ENCODE measurements at places on chromosomes 16 and 17.

DNA sequence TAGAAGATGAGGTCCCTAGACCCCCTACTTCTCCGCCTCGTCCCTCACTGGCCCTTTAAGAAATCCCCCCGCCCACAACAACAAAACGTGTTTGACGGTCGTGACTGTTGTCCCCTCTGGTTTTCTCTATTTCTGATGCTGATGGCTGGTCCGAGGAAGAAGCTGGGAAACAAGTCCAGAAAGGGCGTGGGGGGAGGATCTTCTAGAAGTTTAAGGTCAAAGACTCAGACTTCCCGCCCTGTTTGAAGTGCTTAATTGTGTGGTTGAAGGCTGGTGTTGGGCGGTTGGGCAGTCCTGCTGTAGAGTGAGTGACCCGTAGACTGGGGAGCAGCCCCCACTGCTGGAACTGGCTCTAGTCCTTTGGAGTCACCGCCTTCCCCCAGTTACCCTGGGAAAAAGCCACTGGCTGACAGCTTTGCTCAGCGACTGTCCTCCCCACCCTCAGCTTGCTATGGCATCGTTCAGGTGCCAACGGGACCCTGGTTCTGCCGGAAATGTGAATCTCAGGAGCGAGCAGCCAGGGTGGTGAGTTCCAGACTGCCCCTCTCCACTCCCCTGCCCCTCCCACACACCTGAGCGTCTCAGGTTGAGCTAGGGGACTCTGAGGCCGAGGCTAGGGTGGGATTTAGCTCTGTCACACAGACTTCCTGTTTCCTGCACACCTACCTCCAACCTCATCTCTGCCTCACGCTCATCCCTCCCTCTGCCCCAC, 1.6 kb downstream of the MLLT6 start:
- no peak for DNase-seq

DNA sequence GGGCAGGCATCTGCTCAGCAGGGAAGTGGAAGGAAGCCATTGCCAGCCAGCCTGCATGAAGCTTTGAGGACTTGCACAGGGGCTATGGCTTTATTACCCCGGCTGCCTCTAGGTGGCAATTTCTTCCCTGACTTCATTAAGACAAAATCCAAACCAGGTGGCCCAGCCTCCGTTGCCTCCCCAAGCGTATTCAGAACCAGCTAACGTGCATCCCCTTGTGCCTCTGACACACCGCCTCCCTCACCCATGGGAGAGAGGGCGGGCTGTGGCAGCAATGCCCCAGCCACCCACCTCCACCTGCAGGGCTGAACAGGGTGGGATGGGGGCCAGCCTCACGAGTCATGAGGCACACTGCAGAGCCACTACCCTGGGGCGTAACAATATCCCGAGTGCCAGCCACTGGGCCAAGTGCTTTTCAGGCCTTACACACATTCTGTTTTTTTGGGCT, 6.8 kb downstream of the KIFC3 start:
- no peak for DNase-seq

GRCh38 chr16:27311897-27312303, 1.9 kb upstream of the IL4R start:
- DNase-seq = no peak

GRCh38 chr16:66026211-66026610, 340.3 kb upstream of the CDH5 start:
- no peak for DNase-seq

DNA sequence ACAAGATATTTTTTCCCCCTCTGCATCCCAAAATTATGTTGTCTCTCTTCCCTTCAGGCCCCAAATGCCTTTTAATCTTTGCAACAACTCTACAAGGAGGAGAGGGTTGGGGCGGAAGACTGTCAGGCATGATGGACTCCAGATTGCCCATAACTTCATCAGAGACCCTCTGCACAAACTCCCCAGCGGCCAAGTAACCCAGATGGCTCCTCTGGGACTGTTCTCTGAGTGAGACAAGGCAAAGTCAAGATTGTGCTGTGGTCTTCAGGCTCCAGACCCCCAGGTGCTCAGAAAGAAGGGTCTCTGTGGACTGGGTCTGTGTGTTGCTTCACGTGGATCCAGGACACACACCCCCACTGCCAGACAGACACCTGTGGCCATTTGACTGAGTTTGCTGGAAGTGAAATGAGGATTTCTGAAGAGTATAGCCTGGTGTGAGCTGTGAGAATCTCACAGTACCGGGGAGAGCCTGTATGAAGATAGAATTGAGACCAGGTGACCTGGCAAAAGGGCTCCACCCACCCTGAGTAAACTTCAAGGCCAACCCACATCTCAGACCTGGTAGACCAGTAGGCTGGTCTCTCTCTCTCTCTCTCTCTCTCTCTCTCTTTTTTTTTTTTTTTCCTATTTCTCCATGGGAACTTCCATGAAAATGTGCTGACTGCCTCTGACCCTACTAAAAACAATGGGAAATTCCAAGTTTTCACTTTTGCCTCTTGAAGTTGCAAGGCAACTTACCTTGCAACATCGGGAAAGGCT, 354.1 kb downstream of the SOX9 start:
- no peak for DNase-seq

DNA sequence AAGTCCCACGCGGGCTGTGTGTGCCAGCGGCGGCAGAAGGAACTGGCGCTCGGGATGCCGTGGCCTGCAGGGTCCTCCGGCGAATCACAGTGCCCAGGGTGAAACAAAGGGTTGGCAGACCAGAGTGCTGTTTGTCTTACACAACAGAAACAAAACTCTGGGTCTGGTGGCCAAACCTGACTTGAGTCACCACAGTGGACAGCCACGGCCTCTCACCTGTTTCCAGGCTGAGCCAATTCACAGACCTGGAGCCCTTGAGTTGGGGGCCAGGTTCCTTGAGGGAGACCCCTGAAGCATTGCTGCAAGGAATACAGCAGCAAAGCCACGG, 2.1 kb upstream of the CHMP6 start:
- no peak for DNase-seq

GRCh38 chr17:50210240-50211225, 9.1 kb upstream of the COL1A1 start:
- DNase-seq = no peak

DNA sequence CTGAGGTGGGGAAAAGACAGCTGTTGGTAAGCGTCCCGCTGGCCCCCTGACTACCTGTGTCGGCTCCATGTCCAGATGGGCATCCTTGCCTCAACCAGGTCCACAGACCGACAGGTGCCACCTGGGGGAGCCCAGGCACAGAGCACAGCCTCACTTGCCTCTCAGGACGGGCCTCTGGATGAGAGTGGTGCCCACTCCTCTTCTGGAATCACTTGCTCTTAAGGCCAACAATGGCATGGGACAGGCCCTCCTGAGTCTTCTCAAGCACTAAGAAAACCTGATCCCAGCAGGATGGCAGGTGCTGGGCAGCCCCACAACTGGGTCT, 17.2 kb downstream of the SLC16A3 start:
- DNase-seq = no peak

DNA sequence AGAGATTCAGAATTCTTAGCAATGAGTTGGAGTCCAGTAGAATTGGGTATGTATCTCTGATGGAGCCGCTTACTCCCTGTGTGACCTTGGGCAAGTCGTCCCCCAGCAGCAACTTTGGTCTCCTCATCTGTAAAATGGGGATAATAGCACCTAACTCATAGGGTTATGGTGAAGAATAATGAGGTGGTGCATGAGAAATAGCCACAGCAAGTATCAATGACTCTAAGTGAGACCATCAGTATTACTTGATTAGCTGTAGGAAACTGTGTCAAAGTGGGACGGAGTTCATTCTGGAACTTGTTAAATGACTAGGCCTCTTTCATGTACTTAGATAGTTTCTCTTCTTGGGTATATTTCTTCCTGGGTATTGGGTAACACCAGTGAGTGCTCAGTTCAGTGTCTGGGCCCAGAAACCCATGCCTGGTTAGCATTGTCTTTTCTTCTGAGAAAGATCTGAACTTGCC, 6.4 kb downstream of the PRKCB start:
- DNase-seq = no peak

GRCh38 chr17:73855720-73856333, 211.6 kb upstream of the SDK2 start:
- no peak for DNase-seq
